ENCODE measurements at places on chromosomes 2 and 18.
A peak's percentile ranks its signal among the peaks of the same experiment; 100 is the strongest.

GRCh38 chr18:23401400-23402347 is 51.4 kb upstream of the RIOK3 start:
- no peak for DNase-seq

DNA sequence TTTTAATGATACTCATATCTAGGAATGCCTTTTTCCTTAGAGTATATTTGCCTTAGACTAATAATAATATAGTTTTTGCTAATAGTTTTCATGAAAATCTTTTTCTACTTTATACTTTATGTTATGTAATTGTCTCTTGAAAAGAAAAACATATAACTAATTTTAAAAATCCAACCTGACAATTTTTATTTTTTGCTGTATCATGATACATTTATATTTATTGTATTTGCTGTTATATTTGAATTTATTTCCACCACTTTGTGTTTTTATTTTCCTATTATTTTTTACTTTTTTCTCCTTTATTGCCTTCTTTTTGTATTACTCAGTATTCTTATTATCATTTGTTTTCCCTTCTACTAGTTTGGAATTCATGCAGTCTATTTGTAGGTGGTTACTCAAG is 85.4 kb downstream of the MBD5 start:
- no peak for DNase-seq

GRCh38 chr2:75317316-75317715 is 118.0 kb upstream of the TACR1 start:
- DNase-seq, result no peak

- DNase-seq, result no peak
Measured at GRCh38 chr2:233063976-233064411, 3.9 kb downstream of the INPP5D start.

DNA sequence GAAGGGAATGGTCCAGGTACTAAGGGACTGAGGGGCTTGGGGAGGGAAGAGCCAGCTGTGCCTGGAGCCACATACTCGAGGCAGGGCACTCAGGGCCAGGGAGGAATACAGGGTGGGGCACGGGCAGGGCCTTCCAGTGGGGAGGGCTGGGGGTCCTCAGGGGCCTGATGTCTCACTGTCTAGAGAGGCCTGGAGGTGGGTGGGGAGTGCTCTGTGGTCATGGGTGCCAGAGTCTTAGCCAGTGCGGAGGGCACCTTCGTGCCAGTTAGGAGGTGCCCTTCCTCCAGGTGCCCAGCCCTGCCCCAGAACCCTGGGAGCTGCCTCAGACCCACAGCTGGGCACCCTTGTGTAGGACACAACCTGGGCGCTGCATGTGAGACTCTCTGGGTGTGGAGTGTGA is 81.2 kb downstream of the SMAD7 start:
- DNase-seq, result no peak

GRCh38 chr18:56196495-56197225 is 441.7 kb downstream of the TXNL1 start:
- no peak for DNase-seq

GRCh38 chr18:37460604-37461003 is 105.0 kb downstream of the CELF4 start:
- DNase-seq, result no peak

DNA sequence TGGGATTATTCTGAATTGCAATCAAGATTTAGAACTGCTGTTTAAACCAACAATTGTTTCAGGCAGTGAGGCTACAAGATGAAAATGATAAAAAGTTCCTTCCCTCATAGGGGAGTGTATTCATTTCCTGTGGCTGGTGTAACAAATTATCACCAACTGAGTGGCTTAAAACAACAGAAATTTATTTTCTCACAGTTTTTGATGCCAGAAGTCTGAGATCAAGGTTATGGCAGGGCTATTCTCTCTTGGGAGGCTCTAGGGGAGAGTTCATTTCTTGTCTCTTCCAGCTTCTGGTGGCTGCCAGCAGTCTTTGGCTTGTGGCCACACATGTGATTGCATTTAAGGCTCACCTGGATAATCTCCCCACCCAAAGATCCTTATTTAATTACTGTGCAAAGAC is 290.5 kb upstream of the ZSWIM2 start:
- DNase-seq, result no peak

GRCh38 chr2:241095594-241096290 is 6.3 kb downstream of the MTERF4 start:
- no peak for DNase-seq

- DNase-seq, result no peak
Measured at GRCh38 chr2:110994250-110994961, 126.3 kb upstream of the BCL2L11 start.

DNA sequence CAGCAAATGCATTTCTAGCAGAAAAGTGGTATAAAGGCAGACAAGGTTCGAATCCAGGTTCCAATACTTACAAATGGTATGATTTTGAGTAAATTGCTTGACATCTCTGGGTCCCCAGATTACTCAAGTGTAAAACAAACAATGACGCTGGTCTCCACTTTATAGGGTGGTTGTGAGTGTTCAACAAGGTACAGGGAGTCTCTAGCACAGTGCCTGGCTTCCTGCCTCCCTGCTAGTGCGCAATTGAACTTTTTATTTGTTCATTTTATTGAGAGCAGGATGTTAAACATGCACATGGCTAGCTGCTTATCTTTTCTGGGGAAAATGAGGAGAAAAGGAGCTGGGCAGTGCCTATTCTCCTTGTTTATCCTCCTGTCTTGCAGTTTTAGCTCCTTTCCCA is 74.9 kb upstream of the MYL1 start:
- no peak for DNase-seq

GRCh38 chr18:54163453-54163852 is 61.0 kb downstream of the MBD2 start:
- no peak for DNase-seq

DNA sequence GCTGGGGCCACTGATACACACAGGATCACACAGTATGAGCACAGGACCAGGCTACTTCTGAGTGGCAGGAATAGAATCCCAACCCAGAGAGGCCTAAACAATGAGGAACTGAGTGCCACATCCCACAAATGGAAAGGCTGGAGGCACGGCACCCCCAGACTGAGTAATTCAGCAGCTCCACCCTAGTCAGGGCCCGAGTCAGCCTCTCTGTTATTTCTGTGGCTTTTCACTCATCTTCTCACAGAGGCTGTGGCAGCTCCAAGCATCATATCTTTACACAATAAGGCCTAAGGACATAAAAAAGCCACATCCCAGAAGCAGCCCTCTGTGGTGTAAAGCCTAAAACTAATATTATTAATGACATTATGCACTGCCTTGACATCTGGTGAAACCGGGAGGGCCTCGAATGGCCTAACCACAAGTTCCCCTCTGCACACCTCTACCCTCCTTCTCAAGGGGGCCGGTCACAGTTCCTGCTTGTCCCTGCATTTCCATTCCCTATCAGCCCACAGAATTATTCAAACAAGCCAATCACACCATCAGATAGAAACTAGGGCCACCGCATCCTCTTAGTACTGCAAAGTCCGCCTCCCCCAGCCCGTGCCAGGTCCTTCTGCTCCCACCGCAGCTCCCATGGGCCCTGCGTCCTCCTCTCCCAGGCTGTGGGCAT is 12.5 kb upstream of the MAL start:
- peak; percentile 34 for DNase-seq

DNA sequence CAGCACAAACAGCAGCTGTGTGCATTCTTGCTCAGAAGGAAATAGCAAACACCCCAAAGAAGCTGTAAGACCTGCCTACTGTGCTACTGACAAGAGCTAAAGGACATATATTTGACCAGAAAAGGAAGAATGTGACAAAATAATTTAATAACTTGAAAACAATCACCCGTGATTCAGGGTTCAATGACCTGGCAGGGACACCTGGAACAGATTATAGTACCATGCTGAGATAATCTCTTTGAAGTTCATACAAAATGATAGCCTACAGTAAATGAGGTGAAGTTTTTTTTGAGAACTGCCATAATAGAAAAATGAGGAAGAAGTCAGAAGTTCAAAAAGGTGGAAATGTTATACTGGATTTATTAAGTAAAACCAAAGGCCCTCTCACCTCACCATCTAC is 324.8 kb upstream of the GULP1 start:
- no peak for DNase-seq

DNA sequence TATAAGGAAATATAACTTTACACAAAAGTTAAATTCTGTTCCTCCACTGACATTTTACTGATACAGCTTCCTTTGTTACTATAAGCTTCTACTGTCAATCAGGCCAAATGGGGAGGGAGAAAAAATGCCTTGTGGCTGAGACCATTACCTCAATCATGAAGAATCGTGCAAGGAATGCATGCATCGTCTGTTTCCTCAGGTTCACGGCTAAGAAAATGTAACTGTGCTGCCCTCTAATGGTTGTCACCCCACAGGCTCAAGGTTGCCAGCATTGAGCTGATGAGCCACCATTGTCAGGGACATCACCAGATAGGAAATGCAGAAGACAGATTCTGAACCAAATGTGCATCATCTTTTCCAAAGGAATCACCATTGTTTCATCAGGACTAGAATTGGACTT is 426.9 kb downstream of the CDH2 start:
- DNase-seq, result no peak

GRCh38 chr2:64924170-64924934 is 64.8 kb upstream of the SLC1A4 start:
- DNase-seq, result no peak

GRCh38 chr2:43848214-43848613 is 9.4 kb downstream of the ABCG8 start:
- no peak for DNase-seq

GRCh38 chr18:79915161-79916127 is 36.0 kb downstream of the SLC66A2 start:
- DNase-seq, result no peak

DNA sequence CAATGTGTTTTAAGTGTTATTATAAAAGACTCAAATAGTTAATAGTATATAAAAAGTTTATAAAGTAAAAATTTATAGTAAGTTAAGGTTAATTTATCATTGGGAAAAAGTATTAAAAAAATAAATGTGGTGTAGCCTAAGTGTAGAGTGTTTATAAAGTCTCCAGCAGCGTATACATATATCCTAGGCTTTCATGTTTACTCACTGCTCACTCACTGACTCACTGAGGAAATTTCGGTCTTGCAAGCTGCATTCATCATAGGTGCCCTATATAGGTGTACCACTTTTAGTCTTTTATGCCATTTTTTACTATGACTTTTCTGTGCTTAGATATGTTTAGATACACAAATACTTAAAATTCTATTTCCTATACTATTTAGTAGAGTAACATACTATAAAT is 866.0 kb downstream of the CBLN2 start:
- DNase-seq, result no peak

GRCh38 chr2:162196638-162197037 is 44.6 kb upstream of the GCG start:
- no peak for DNase-seq

GRCh38 chr18:49847524-49847923 is 34.2 kb upstream of the ACAA2 start:
- no peak for DNase-seq

- no peak for DNase-seq
Measured at GRCh38 chr2:28129955-28130695, 239.6 kb downstream of the BABAM2 start.

DNA sequence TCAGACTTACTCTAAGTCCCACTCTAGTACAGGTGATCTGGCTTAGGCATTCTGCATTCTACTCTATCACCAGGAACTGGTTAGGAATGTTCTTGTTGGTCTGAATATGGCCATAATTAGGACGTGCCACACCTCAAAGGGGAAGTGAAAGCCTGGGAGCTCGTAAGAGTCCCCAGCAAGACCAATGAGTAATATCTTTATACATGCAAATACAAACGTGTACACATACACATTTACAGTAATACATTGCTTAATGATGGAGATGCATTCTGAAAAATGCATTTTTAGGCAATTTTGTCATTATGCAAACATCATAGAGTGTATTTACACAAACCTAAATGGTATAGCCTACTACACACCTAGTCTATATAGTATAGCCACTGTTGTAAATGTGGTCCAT is 19.5 kb upstream of the ERCC3 start:
- DNase-seq, result no peak

- no peak for DNase-seq
Measured at GRCh38 chr2:235802542-235802941, 308.7 kb downstream of the AGAP1 start.

GRCh38 chr18:35983818-35984217 is 11.3 kb downstream of the RMP24 start:
- no peak for DNase-seq

DNA sequence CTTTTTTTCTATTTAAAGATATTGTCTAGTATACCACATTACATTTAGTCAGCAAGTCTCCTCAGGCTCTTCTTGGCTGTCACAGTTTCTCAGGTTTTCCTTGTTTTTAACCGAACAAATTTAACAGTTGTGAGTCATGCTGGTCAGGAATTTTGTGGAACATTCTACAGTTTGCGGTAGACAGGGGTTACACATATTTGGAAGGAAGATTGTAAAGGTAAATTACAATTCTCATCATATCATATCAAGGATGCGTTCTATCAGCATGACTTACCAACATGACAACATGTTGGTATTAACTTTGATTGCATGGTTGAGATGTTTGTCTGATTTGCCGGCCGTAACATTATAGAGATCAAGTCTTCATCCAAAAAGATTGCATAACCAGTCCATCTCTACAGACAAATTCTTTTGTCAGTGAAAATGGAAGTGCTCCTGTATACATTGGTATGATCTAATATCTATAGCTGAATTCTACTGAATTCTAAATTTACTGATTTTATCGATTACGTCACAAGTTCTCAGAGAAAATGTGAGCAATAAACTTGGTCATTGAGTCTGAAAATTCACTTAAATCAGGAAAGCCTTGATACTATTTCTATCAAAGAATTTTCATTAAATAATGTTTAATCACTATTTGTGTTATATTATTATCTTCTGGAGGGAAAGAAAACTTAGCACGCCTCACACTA is 664.4 kb upstream of the SLC8A1 start:
- no peak for DNase-seq

DNA sequence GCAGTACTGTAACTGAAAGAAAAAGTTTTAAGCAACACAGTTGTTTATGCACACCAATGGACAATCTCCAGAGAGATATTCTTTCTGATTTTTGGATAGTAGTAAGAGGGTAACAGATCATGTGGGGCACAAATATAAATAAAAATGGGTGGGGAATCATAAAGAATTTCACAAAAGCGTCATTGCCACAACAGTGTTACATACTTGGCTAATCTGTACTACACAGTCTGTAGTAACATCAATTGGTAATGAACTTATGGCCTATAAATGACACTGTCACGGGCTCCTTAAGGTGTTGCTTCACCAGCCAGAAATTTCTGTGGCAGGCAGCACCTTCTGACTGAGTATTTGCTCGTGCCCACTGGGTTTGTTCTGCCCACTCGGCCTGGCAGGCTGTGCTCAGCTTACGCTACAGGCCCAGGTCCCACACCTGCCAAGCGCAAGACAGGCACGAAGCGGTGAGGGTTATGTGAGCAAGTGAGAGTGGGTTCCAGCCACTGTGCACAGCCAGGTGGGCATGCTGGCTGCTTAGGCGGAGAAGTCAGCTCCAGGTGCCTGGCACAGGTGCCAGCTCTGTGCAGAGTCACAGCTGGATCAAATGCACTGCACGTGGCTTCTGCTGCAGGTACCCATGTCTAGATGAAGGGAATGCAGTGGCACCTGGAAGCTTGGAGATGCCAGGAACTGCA is 532.5 kb upstream of the SLC39A10 start:
- no peak for DNase-seq

GRCh38 chr2:2621855-2622254 is 290.8 kb upstream of the MYT1L start:
- DNase-seq, result no peak

- DNase-seq, result peak; percentile 38
Measured at GRCh38 chr2:119544075-119544938, at the start of gene CFAP221. TSS of gene CFAP221 (plus strand) at chr2:119544449. CDS start at chr2:119546132, 1,683 bp downstream.

Data from GM12891 (cell line).